GF-D8 (cell line): ENCODE measurements at places on chromosomes 12 and 14.

DNA sequence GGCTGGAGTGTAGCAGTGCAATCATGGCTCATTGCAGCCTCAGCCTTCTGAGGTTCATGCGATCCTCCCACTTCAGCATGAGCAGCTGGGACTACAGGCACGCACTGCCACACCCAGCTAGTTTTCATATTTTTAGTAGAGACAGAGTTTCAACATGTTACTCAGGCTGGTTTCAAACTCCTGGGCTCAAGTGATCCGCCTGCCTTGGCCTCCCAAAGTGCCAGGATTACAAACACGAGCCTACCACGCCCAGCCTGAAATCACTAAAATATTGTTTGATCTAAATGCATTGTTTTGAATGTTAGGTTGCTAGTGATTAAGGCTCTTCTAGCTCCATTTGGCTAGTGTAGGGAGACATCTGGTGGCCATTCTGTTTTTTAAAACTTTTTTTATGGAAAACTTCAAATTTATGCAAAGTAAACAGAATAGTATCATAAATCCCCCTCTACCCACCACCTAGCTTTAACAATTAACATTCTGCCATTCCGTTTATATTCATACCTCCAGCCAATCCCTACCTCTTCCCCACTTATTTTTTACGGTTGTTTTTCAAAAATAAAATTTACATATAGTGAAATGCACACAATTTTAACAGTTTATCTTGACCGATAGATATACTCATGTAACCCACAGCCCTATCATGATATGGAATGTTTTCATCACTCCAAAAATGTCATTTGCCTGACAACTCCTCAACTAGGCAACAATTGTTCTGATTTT is 37.8 kb downstream of the MYO1H start:
- DNase-seq = no peak

DNA sequence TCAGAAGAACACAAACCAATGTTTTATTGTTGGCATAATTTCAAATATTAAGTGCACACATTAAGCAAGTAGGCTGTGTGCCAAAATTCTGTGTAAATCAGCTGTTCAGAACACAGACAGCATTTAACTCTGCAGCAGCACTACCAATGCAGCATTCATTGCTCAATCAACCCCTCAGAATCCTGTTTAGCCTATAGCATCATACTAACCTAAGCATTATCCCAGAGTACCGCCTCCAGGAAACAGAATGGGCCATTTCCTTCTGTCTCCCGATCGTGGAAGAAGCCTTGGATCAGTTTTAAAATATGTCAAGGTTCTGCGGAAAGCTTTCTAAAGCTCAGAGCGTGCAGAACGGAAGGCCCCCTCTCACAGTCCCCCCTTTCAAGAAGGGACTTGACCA is 3.3 kb downstream of the IL26 start:
- DNase-seq = no peak

DNA sequence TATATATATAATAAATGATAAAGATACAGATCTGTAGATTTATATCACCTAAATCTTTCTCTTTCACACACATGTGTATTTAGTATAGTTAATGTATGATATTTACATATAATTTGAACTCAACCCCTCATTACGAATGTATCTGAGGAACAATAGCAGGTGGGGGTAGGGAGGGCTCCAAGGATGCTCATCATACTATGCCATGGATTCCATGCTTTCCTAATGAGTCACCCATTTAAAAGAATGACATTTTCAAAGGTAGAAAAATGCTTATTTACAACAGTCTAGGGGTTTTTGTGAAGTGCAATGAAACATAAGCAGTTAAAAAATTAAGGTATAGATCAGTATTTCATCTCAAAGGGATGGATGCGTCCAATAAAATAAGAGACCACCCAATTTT is 181.6 kb downstream of the SOX5 start:
- no peak for DNase-seq

GRCh38 chr12:25744313-25744712 is 191.2 kb upstream of the LMNTD1 start:
- no peak for DNase-seq

- DNase-seq = no peak
These were observed 10.3 kb upstream of the ELK3 start for GRCh38 chr12:96183734-96184370.

DNA sequence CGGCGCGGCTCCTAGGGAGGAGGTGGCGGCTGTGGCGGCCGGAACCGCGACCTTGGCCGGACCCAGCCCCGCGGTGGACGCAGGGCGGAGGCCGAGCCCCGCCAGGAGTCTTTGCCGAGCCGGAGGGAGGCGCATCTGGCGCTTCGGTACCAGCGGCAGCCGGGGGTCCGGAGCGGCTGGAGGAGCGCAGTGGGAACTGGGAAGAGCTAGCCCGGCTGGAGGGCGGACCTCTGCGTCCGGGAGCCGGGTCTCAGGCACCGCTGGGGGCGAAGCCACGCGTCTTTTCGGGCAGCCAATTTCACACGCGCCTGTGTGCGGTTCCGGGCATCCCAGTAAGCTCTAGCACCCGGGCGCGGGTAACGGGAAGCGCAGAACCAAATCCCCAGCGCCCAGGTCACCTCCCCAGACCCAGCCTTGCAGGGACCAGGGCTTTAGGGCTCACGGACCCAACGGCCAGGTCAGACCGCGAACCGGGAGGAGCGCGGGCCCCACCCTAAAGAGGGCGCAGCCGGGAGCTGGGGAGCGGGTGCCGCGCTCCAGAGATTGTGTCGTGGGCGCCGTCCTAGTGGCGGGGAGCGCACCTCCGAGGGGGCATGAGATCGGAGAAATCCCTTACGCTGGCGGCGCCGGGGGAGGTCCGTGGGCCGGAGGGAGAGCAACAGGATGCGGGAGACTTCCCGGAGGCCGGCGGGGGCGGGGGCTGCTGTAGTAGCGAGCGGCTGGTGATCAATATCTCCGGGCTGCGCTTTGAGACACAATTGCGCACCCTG is 89.4 kb downstream of the GALNT8 start:
- DNase-seq = no peak

- DNase-seq = no peak
These were observed 62.6 kb downstream of the SEL1L start for GRCh38 chr14:81471062-81471461.

GRCh38 chr12:19882346-19882745 is 443.1 kb downstream of the AEBP2 start:
- DNase-seq = no peak

DNA sequence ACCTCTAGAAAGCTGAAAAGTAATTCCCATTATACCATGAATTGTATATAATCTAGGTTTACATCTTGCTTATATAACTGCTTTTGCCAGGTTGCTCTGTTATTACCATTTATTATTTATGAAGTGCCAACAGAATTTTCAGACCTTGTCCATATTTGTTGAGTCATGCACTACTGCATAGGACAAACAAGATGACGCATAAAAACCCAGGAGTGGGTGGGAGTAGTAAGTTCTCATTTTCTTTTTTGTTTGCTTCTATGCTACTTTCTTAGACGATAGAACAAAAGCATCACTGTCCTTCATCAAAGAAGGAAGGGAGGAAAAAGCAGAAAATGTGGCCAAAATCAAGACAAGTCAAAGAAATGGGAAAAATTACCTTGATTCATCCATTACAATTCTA is 119.0 kb upstream of the RASSF8 start:
- DNase-seq = no peak

- no peak for DNase-seq
These were observed 225.8 kb upstream of the SOX5 start for GRCh38 chr12:24175284-24175683.

GRCh38 chr14:63091394-63091996 is 46.2 kb upstream of the KCNH5 start:
- DNase-seq = no peak

GRCh38 chr14:91399868-91400640 is 17.6 kb downstream of the CCDC88C start:
- DNase-seq = no peak

- DNase-seq = peak; percentile 47
These were observed 65.3 kb downstream of the FOXN3 start for GRCh38 chr14:89351516-89352404.

GRCh38 chr14:38021861-38022260 is 185.8 kb upstream of the SSTR1 start:
- DNase-seq = no peak

DNA sequence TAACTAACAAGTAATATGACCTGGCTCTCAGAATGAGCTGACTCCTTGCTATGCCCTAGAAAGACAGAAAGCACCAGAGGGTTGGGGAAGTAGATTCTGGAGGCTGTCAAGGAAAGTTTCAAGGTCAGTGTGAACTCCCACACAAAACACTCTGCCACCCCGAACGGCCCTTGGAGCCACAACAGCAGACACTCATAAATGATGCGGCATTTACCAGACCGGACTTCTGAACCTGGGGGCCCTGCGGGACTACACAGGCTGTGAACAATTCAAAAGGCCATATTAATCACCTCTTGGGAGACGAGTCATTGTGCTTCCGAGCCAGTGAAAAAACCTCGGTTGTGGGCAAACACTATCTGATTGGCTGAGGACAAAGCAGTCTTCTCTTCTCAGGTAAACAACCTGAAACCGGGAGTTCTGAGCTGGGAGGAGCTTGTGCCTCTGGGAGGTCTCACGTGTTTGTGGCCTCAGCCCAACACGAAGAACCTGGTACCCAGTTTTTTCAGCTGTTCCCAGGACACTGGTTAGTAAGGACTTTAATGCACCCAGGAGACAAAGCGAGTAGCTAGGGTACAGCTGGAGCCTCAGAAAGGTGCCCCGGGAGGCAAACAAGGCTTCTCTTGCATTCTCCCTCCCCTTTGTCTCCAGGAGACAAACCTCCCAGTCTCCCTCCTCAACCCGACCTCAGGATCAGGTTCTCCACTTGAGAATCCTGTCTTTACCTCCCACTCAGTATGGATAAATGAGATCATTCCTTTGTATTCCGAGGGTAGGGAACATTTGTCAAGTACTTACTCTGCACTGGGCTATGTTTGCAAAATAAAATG is 35.3 kb downstream of the VWF start:
- DNase-seq = no peak

DNA sequence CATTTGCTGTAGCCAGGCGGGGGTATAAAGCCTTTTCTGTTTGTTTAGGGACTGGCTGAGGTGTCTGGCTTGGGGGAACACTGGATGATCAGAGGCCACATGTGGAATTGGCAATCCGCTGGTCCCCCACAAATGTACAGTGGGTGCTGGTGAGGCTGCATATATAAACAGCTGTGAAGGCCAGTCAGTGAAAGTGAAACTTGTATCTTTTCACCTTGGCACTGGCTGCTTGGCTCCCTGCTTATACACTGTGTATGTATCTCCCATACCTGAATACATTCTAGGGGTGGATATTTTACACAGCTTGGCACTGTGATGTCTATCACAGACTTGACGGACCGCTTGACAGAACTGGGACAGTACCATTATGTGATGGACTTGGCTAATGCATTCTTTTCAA is 246.8 kb upstream of the AVPR1A start:
- no peak for DNase-seq

DNA sequence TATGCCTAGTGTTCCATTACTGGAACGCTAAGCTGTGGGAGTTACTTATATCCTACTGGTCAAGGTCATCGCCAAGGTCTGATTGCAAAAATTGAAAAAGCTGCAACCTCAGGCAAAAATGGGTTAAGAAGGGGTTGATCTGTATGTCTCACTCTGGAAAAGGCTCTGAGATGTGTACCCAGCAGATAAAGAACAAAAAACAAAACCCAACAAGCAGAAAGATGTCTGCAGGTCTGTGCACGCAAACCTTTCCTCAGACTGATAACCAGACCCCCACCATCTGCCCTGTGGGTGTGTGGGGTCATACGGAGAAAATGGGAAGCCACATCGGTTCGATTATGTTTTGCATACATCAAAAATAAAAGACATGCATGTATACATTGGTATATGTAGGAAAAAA is 56.4 kb downstream of the TESC start:
- no peak for DNase-seq

- no peak for DNase-seq
These were observed 27.7 kb downstream of the PPP2R5C start for GRCh38 chr14:101789222-101789621.
